Cerebellum (tissue), 4 donors: ENCODE measurements at places on chromosomes 2 and 18.

- no peak for DNase-seq
Observed at GRCh38 chr2:219072741-219073250, 12.1 kb upstream of the IHH start.

- DNase-seq = no peak
Observed at GRCh38 chr18:67194886-67195285, 321.6 kb downstream of the DSEL start.

- DNase-seq = no peak
Observed at GRCh38 chr18:27609221-27609620, 424.1 kb upstream of the CHST9 start.

- no peak for DNase-seq
Observed at GRCh38 chr2:130259594-130259993, 61.4 kb upstream of the TUBA3E start.

DNA sequence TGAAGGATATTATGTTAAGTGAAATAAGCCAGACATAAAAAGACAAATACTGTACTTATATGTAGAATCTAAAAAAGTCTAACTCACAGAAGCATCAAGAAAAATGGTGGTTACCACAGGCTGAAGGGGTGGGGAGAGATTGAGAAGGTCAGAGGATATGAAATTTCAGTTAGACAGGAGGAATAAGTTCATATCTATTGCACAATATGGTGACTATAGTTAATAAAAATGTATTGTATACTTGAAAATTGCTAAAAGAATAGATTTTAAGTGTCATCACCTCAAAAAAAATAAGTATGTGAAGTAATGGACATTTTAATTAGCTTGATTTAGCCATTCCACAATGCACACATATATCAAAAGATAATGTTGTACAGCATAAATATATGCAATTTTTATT, 19.8 kb downstream of the ACMSD start:
- no peak for DNase-seq

GRCh38 chr18:14075196-14075595, 57.0 kb downstream of the ZNF519 start:
- DNase-seq = no peak

GRCh38 chr2:42118754-42119569, 50.2 kb upstream of the EML4 start:
- DNase-seq = no peak

- DNase-seq = no peak
Observed at GRCh38 chr2:175002547-175003274, 2.5 kb downstream of the CHN1 start.

DNA sequence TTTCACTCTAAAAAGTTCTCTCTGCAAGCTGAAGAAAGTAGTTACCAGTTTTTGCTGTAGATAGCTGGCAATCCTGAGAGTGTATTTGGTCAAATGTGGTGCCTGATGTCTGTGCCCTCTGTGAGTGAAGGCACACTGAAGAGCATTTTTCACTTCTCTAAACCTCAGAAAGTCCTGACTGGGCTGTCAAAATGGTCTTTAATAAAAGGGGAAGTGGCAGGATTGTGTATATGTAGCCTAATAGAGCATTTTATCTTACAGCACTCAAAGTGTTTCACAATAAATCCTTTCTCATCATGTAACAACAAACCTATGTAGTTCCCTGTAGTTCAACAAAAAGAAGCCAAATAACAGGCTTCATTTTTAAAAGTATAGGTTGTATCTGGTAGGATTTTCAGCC, 1552.3 kb upstream of the SLC39A10 start:
- no peak for DNase-seq

DNA sequence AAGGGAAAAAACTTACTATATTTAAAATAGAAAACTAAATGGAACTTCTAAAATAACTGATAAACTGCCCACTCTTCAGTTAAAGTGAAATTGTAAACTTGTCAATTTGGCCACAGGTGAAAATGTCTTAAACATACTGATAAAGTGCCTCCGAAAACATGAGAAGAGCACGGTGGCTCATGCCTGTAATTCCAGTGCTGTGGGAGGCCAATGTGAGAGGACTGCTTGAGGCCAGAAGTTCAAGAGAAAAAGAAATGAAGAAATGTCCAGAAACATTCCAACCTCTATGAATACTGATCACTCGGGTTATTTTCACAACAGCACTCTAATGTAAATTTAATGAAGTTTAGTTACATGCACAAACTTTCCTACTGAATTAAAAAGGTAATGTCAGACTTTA, 63.4 kb upstream of the DNER start:
- DNase-seq = no peak

GRCh38 chr2:209574515-209574914, 150.7 kb downstream of the MAP2 start:
- no peak for DNase-seq

GRCh38 chr18:75208155-75208835, 644 bp downstream of the PTGR3 start:
- DNase-seq = peak; percentile 52

GRCh38 chr18:13218368-13218991, at the start of gene LDLRAD4:
LDLRAD4 (plus strand) TSS chr18:13218760.
- DNase-seq = peak; percentile 44

DNA sequence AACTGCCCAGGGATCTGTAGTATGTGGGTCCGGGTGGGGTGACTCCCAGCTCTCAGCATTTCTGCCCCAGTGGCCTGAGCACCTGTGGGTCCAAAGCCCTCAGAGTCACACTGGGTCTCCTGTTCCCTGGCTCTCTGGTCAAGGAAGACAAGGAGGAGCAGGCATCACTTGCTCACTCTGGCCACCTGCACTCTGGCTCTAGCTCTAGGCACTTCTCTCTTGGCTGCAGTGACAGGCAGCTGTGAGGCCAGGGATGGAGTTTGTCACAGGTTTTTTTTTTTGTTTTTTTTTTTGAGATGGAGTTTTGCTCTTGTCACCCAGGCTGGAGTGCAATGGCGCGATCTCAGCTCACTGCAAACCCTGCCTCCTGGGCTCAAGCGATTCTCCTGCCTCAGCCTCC, 84.6 kb downstream of the HS1BP3 start:
- no peak for DNase-seq

DNA sequence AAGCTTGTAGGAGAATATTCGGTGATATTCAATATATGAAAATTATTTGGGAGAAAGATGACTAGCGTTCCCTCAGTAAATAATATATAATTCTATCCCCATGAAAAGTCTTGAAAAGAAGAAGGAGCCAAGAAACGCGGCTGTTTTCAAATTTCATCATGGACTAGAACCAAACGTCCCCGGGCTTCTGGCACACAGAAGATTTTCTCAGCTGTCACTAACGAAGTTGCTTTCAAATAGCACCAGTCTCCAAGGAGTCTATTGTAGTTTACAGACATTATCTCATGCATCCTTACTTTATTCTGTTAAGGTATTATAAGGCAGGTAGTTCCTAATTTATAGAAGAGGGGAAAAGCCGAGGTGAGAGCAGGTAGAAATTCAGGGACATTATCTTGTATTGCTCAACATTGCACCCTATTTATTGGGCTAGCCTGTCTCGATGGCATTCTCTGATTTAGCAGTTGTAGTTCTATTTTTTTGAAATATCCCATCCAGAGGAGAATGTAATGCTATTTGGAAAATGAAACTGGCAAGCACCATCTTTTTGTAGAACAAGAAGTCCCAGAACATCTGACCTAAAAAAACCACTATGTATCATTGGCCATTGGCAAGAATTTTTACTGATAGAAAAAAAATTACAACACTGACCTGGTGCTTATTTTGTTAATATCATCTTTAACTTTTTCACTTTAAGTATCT, 198.1 kb upstream of the RASGRP3 start:
- DNase-seq = no peak

DNA sequence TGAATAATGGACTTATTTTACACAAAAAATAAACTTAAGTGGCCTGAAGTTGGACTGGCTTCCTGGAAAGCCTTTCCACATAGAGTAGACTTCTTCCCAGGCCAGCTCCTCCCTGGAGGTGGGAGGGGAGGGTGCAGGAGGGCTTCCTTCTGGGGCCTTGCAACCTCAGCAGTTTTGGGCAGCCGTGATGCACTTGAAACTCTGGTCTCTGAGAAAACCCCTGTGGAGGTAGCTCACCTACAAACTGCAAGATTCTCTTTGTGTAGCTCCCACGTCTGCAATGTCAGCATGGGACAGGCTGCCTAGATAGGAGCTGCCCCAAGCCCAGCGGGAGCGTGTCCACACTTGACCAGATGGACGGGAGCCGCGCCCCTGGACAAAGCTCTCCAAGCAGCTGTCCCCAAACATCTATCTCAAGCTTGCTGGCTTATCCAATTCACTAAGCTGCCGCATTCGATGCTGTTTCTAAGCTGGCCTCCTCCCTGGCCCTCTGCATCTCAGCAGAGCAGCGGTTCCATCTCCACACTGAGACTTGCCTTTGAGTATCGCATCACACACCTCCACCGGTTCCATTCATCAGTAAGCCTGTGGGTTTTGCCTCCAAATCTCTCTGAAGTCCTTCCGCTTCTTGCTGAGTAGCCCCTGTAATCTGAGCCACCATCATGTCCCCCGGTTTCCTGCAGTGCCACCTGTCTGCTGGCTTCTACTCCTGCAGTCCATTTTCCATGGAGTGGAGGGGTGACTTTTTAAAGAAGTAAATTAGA, 1.6 kb upstream of the LPIN1 start:
- DNase-seq = peak; percentile 53

GRCh38 chr2:207408086-207408794, 121.5 kb upstream of the CREB1 start:
- DNase-seq = no peak

GRCh38 chr2:37890893-37891495, 34.1 kb upstream of the RMDN2 start:
- peak; percentile 22 for DNase-seq

DNA sequence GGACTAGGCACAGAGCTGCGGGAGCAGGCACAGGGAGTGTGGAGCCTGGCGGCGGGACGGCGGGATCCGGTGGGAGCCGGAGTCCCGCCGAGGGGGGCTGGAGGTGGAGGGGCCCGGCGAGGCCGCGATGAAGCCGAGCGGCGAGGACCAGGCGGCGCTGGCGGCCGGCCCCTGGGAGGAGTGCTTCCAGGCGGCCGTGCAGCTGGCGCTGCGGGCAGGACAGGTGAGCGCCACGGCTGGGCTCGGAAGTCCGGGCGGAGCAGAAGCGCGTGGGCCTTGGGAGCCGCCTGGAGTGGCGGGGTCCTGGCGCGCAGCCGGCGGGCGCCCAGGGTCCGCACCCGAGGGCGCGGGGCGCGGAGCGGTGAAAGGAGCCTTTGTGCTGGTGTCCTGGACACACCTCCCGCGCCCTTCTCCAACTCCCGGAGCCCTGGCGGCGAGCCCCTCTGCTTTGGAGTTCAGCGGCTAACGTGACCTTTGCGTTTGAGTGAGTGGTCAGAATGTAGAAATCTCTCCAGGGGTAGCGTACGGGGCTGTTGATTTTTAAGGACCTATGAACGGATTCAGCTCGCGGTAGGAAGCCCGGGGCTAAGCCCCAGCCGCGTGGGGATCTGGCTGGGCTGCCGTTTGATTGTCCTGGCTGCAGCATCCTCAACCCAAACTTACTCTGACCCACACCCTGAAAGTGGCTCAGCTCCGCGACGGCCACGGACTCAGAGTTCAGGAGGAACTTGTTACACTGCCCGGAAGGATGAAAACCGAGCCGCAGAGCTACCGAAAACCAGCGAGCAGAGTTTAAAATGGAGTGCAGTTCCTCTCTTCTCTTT, 448 bp downstream of the IMPA2 start:
- no peak for DNase-seq

GRCh38 chr2:234694244-234695013, 197.5 kb upstream of the ARL4C start:
- no peak for DNase-seq

- no peak for DNase-seq
Observed at GRCh38 chr2:58911877-58912276, 670.8 kb upstream of the FANCL start.

- DNase-seq = no peak
Observed at GRCh38 chr2:15773846-15774245, 166.5 kb upstream of the MYCN start.

DNA sequence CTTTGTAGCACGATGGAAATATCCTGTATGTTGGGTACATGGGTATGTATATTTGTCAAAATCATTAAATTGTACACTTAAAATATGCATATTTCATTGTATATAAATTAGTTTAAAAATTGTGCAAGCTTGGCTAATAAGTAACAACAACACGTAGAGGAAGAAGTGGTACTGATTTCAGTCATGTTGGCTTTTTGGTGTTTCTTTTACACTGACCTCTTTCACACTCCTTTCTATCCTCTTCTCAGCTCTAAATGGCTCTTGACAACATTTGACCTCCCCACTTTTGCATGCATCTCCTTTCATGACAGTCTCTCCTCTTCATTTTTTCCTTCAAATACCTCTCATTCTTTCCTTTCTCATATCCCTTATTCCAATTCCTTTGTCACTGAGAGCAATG, 801.4 kb upstream of the ZEB2 start:
- no peak for DNase-seq
